Ascending aorta (tissue), 2 donors: ENCODE measurements at places on chromosomes 12 and 14. TPM values are rescaled to one million over a fixed set of nuclear protein-coding genes. Genes with fewer than 3 reads are reported as not detected.

DNA sequence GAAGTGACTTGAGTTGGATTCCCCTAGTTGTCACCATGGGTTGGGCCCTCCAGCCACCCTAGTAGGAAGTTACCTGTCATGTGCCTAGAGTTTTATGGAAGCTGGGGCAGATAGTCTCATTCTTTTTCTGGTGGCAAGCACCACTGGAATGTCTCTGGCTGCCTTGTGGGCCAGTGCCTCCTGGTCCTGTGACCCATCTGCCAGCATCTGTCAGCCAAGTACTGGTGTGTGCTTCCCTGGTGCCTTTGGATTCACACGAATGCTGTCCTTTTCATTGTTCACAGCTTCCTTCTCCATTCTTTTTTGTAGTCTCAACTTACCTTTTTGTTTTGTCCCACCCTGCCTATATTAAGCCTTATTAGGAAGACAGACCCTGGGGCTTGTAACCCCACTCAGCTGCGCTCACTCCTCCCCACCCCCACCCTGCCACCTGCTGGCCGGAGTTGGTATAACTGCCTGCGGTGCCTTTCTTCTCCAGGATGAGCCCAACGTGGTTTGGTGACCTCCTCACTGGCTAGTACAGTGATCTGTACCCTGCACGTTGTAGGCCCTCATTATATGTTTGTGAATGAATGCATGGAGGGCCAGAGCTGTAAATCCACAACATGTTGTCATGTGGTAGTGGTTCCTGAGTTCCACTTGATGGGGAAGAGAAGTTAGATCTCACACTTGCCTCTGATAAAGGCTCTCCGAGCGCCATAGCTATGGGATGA, 125.7 kb downstream of the TSPAN9 start:
- DNase-seq: no peak

- DNase-seq: no peak
These were observed 45.5 kb downstream of the CHST11 start for GRCh38 chr12:104502217-104502616.

GRCh38 chr14:102171173-102172020, 31.7 kb downstream of the WDR20 start:
- no peak for DNase-seq

DNA sequence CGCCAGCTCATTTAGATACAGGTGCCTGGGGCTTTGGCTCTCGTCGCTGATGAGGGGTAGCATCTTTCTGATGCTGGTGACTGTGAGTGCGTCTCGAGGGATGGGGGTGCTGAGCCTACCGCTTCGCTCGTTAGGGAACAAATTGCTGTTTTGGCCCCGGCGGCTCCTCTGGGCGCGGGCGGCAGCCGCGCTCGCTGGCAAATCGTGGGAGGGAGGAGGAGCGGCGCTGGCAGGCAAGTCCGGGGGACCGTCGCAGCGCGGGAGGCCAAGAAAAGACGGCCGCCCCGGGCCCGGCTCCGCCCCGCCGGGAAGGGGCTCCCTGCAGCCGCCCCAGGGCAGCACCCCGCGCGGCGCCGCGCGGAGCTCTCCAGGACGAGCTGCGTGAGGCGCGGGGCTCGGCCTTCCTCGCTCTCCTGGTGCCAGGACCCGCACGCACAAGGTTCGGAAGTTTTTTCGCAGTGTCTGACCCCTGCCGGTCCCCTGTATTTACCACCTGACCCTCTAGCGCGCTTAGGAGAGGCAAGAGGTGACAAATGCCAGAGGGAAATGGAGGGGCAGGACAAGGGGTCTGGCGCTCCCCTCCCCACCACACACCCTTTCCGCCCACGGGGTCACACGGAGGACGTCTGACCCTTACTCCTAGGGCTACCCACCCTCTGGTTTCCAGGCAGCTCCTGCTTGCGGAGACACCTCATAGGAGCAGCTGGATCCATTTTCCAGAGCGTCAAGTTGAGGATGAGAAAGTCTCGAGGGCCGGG, 899 bp upstream of the KCNH3 start:
- no peak for DNase-seq

GRCh38 chr12:53844994-53845844, 93.4 kb upstream of the HOXC13 start:
- DNase-seq: no peak

GRCh38 chr12:12126551-12126950, 55.8 kb downstream of the BCL2L14 start:
- no peak for DNase-seq

GRCh38 chr14:105439710-105440553, 20.3 kb downstream of the MTA1 start:
- no peak for DNase-seq

DNA sequence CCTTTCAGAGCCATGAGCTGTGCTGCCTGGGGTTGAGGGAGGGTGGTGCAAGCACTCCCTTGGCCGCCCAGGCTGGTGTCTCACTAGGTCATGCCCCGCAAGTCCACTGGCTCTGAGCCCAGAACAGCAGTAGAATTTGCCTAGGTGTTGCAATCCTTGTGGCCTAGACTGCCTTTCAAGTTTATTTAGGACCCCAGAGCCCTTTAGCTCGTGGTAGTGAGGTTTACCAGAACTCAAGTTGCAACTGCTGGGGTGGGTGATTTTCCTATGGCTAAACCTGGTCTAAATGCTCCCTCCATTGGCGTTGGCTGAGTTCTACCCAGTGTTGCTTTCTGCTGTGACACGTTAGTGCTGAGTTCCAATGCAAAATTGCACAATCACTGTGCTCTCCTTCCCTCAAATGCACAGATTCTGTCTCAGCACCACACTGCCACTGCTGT, 287.2 kb downstream of the BCAT1 start:
- no peak for DNase-seq

DNA sequence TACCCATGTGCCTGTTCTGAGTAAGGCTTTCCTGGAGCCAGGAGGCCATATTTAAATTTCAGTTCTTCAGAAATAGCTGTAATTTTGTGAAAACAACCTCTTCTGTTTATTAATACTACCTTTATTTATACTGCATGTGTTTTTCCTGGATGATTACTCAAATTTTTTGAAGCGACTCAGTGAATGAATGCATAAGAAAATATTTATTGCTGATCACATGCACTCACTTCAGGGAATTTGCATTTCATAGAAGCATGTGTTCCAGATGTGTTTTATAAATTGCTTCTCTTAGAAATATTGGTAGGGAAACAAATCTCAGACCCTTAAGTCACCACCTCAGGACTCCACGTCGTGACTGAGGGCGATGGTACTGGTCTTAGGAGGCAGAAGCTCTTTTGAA, 21.8 kb upstream of the DCN start:
- no peak for DNase-seq

DNA sequence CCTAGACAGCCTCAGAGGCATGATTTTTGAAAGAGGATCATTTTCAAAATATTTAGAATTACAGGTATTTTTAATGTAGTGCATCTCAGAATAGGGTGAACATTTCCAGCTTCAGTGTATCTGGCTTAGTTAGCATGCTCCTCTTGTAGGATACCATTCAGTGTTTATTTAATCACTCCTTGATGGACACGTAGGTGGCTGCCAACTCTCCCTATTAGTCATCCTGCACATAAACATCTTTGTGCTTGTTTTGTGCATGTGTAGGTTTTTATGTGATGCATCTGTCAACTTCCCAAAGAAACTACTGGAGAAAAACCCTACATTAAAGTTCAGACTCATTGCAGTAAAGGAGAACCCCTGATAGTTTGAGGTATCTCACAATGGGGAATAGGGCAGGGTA, 52.5 kb upstream of the RBM19 start:
- no peak for DNase-seq

- DNase-seq: no peak
These were observed 446.8 kb upstream of the SOX5 start for GRCh38 chr12:24396224-24396623.

DNA sequence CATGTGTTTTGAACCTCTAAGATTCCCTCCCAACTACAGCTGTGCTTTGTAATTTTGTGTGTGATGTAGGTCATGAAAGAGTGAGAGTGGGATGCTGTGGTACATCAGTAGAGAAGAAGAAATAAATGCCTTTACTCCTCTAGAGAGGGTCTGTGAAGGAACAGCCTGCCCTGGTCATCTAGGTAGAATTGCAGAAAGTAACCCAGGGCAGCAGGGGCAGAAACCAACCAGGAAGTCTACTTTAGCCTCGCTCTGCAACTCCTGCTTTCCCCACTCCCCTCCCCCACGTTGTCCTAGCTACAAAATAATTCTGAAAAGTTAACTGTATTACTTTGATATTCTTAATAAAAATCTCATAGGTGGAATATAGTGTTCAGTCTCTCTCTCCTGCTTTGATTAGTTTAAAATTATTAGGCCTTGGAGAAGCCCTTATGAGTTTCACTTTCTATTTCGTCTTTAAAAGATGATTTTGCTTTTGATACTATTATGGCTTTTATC, 7.5 kb downstream of the TBK1 start:
- no peak for DNase-seq

- DNase-seq: no peak
These were observed 10.8 kb upstream of the TMEM120B start for GRCh38 chr12:121701667-121702277.

DNA sequence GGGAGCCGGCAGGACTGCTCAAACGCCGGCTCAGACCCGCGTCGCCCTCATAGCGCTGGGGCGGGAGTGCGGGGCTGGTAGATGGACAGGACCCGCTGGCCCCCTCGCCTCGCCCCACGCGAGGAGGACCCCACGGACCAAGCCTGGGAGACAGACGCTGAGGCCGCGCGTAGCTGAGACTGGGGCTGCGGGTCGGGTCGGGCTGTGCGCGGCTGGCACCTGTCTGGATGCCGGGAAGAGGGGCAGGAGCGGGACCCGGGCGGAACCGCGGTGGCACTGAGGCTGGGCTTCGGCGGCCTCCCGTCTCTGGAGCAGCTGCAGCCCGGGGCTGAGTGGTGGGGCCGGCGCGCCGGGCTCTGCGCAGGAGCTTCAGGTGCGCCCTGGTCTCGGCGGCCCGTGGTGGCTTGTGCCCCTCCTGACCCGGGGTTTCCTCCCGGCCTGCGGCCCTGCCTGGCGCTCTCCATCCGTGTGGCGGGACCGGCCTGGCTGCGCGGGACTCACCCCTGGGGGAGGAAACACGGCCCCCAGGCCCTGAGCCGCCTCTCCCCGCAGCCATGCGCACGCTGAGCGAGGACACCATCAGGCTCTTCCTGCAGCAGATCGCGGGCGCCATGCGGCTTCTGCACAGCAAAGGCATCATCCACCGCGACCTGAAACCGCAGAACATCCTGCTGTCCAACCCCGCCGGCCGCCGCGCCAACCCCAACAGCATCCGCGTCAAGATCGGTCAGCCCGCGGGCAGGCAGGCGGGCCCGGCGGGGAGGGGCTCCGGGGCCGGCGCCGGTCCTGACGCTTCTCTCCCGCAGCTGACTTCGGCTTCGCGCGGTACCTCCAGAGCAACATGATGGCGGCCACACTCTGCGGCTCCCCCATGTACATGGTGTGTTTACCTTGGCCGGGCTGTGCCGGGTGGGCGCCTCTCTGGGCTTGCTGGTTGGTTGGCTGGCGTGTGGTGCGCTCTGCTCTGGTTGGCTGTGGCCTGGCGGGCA, 14.0 kb downstream of the ULK1 start:
- DNase-seq: no peak

GRCh38 chr12:107436836-107437235, 248.8 kb upstream of the PWP1 start:
- no peak for DNase-seq

DNA sequence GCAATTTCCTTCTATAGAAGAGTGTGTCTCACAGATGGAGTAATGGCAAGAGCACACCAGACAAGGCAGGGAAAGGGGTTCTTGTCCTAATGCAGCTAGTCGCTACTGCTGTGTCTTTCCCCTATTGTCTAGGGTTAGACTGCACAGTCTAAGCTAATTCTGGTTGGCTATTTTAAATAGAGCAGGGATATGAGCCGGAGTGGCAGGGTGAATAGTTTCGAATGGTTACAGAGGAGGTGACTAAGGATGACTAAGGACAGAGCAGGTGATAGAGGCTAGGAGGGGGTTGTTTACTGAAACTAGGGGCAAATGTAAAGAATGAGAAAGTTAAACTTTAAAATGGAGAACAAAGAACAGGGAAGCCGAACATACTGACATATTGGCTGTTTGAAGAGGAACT, 25.6 kb upstream of the CPNE8 start:
- DNase-seq: no peak

GRCh38 chr12:42255221-42255865, 17.3 kb upstream of the YAF2 start:
- DNase-seq: no peak

- no peak for DNase-seq
These were observed 62.8 kb upstream of the DIO3 start for GRCh38 chr14:101498526-101498860.

DNA sequence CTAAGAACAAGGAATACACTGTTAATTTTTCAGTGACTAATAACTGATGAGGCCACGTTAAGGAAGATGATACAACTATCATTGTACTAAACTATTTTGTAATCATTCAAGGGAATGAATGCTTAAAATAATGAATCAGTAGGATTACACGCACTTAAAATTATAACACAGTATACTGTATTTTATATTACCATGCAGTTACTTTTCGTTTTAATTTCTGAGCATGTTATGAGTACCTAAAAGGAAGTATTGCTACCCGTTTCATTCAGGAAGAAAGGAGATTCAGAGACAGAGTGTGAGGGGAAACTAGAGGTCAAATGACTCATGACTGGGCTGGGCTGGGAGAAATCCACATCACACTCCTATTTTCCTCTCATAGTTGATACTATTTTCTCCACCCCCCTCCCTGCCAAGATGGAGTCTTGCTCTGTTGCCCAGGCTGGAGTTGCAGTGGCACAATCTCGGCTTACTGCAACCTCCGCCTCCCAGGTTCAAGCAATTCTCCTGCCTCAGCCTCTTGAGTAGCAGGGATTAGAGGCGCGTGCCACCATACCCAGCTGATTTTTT, 202.0 kb downstream of the PPM1H start:
- DNase-seq: no peak

DNA sequence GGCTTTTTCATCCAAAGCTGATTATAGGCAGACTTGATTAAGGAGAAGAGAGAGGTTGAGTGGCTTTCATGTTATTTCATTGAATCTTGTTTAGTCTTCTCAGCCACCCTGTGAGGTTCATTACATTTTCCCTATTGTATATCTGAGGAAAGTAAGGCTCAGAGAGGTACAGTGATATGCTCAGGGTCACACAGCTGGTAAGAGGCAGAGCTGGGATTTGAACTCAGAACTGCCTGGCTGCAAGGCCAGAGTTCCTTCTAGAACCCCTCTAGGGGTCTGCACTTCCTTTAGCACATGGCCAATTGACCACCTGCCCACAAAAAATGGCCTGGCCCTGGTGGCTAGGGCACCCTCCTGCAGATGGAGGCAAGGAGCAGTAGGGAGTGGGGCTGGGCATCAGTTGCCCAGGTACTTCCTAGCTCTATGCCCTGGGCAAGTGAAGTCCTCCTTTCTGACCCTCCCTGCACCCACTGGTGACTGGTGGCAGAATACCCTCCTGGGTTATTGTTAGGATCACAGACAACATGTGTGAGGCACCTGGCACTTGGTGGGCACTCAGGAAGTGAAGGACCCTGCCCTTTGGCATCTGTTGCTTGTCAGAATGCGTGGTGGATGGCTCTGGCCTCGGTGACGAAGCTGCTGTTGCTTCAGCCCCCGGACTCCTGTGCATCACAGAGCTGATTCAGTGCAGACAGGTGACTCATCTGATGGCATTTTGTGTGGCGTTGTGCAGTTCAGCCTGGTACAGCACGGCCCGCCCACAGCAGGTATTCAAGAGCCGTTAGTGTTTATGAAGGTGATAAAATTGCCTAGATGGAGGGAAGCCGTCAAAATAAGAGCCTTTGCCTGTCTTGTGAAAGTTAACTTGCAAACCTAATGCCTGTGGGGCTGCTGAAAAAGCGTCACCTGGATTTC, 115.8 kb downstream of the SLC25A47 start:
- no peak for DNase-seq

The LUM gene
- total RNA-seq: 133 TPM

The KRT85 gene
- not detected for total RNA-seq

The COX8C gene
- not detected for total RNA-seq

The SCN8A gene
- 2.0 TPM for total RNA-seq

The SSTR1 gene
- 7.2 TPM for total RNA-seq

The RBM23 gene
- total RNA-seq: 113 TPM

The ABCC9 gene
- 19.8 TPM for total RNA-seq
